Cerebellar nuclear complex (tissue), 1 donor: ENCODE measurements at places on chromosomes 3 and 15.

DNA sequence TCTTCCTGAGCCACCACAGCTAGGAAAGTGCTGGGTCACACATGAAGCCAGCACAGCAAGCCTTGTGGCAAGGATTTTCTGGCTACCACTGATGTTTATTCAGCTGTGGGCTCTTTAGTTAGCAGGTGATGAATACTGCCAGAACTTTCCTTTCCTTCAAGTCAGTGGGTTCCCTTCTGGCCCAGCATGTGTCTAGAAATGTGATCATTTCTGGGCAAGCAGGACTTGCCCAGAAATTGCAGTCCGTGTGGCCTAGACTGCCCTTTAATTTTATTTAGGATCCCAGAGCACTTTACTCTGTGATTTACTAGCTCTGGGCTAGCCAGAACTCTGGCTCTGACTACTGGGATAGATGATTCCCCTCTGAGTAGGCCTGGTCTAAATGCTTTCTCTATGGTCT, 397.5 kb downstream of the ZIC4 start:
- no peak for DNase-seq

DNA sequence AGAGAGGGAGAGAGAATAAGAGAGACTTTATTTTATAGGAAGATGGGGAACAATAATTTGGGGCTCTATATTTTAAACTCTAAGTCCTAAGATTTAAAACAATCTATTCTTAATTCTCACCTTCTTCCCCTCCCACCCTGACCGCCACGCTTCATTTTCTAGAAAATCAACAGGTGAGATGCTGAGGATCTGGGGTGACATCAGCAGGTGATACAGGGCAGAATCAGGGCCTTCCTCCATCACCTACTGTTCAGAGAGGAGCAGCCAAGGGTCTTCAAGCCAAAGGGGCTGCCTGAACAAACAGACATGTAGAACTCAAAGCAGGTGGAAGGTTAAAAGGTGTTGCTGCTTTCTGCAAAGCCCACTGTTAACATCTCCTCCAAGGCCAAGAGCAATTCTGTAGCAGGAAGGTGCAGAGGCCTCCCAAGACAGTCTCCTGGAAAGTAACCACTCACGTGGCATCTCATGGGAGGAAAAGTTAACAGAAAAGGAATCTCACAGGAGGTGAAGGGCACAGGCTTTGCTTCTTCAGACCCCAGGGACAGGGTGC, 183.6 kb upstream of the TLE3 start:
- no peak for DNase-seq

DNA sequence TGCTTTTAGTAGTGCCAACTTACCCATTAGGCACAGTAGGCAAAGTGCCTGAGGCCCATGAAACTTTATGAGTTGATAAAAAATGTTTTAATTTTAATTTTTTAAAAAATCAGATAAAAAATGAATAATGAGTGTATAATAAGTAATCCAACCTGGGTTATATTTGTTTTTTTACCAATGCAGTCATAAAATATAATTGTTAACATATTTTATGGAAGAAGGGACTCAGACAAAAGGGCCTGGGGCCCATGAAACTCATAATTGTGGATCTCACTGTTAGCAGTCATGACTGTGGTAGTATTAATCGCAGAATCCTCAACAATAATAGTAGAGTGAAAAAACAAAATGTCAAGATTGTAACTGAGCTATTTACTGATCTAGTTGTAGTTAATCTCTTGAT, 16.8 kb upstream of the TNFSF10 start:
- DNase-seq: no peak

- DNase-seq: no peak
Observed at GRCh38 chr3:69803681-69804270, 64.5 kb downstream of the MITF start.

DNA sequence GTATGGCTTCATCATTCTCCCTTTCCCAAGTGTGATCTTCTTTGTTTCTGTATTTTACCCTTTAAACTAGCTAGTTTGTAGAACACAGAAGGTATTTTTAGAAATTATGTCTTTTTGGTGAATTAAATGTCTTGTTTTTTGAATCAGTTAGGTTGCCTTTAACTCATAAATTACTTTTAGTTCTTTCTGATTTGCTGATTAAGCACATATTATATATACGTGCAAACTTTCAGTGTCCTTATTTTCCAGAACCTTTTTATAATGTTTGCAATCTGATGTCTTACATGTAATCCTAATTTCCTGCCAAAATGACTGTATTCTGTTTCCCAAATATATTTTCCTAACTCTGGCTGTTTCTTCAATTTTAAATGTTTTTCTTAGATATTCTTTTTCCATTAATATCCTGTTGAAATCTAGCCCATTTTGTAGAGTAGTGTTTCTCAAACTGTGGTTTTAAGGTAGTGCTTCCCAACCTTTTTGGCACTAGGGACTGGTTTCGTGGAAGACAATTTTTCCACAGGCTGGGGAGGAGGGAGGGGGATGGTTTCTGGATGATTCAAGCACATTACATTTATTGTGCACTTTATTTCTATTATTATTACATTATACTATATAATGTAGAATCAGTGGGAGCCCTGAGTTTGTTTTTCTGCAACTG, 51.8 kb downstream of the CHD2 start:
- DNase-seq: no peak

DNA sequence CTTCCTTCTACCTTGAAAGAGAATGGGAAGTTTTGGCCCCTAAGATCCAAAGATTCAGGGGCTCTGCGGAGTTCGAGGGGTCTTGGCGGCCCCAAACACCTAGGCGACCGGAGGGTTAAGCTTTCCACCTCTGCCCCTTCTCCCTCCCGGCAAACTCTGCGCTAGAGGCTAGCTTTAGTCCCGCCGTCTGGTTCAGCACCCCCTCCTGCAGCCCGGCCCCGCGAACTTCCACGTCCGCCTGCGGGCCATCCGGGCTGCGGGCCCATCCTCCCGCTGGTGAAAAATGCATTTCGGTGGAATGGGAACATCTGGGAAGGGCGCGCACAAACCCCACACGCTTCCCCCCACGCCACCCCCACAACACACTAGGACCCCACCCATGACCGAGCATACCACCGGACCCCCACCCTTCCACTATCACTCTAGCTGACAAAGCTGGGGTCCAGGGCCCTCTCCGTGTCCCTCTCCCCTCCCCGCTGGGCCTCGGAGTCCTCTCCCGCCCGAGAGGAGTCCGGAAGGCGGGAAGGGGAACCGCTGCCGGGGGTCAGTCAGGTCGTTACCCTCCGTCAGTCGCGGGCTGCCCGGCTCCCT, 1.0 kb downstream of the SHOX2 start:
- no peak for DNase-seq

DNA sequence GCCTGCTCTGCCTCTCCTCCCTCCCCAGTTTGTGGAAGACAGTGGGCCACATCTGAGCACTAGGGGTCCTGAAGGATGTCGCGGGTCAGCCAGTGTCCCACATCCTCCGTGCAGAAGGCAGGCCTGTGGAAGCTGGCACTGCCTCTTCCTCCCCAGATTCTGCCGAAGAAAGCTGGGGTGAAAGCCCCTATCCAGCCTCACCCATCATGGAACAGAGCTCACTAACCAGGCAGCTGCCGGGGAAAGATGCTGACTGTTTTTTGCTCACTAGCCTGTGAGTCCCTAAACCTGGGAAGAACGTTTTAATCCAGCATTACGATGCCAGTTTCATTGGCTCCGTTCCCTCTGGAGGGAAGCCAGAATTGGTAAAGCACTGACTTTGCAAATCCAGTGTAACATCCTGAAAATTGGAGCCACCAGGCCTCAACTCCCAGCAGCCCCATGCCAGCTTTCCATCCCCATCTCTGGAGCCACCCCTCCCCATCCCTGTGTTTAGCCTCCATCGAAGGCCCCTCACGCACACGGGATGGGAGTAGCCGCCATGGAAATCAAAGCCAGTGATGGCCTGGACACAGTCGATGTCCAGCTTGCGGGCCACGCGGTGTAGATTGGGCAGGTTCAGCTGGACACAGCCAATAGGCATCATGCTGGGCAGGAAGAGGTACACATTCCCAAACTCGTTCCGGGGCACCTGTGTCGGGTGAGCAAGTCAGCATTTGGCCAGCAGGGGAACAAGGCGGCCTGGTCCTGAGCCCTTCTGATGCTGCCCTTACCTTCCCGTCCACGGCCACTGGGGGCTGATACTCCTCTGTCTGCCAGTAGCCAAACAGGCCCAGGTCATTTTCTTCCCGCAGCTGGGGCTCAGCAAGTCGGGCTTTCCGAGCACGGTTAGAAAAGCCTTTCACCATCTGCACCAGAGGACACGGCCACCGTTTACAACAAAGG, 23.5 kb downstream of the TMEM43 start:
- DNase-seq: no peak

- peak; percentile 49 for DNase-seq
Observed at GRCh38 chr3:41304593-41304992, 105.3 kb downstream of the CTNNB1 start.

- DNase-seq: no peak
Observed at GRCh38 chr3:69338911-69339310, 47.0 kb downstream of the FRMD4B start.

DNA sequence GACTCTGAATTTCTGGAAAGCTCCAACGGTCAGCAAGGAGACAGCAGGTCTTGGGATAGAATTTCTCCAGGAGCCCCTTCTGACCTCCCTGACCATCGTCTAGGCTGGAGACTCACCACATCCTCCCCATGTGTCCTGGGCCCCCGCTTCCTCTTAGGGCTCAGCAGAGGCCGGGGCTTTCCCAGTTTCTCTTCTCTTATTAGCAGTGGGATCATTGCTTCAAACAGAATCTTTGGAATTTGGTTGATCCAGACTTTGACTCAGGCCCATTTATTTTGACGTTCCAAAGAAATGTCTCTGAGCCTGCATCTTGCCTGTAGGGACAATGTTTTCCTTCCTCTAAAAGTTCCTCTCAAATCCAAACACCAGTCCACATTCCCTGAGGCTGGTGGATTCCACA, 38.4 kb upstream of the SLC6A6 start:
- no peak for DNase-seq

DNA sequence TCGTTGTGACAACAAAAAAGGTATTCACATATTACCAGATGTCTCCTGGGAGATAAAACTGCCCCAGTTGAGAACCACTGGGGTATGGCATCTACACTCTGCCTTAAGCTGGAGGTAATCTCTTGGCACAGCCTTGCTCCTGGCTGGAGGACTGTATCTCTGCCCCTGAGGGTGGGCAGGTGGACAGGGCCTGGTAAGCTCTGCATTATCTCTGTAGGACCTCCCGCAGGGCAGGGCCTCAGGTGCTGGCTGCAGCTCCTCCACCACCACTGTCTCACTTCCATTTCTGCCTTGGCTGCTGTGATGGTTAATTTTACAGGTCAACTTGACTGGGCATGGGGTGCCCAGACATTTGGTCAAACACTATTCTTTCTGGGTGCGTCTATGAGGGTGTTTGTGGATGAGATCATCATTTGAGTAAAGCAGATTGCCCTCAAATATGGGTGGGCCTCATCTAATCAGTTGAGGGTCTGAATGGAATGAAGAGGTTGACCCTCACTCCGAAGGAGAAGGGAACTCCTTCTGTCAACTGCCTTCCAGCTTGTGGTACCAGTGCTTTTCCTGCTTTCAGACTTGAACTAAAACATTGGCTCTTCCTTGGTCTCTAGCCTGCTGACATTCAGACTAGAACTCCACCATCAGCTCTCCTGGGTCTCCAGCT, 9.8 kb upstream of the RHCG start:
- DNase-seq: no peak

GRCh38 chr3:56884387-56884786, 82.6 kb upstream of the ARHGEF3 start:
- DNase-seq: no peak

- DNase-seq: no peak
Observed at GRCh38 chr15:63609448-63609847, 12.3 kb downstream of the FBXL22 start.

GRCh38 chr15:87959080-87959479, 297.5 kb downstream of the NTRK3 start:
- no peak for DNase-seq

- DNase-seq: no peak
Observed at GRCh38 chr3:150172356-150172755, 201.7 kb upstream of the PFN2 start.

GRCh38 chr15:68205954-68206539, 915 bp upstream of the CALML4 start:
- no peak for DNase-seq

GRCh38 chr3:58333206-58334012, 717 bp downstream of the PXK start:
- no peak for DNase-seq

GRCh38 chr3:34483311-34483887, 685.0 kb downstream of the PDCD6IP start:
- no peak for DNase-seq

GRCh38 chr3:167780214-167780883, 44.8 kb downstream of the SERPINI1 start:
- no peak for DNase-seq

DNA sequence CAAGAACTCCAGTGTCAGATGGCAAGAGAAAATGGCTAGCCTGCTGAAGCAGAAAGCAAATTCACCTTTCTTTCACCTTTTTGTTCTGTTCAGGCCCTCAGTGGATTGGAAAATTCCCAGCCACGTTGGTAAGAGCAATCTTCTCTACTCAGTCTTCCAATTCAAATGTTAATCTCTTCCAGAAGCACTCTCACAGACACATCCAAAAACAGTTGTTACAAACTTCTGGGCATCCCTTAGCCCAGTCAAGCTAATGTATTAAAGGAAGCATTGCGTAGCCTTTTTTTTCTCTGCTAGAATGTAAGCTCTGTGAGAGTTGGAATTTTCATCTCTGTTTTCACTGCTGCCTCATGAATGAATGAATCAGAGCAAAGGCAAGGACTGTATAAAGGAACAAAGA, 109.2 kb upstream of the ROBO2 start:
- no peak for DNase-seq

- no peak for DNase-seq
Observed at GRCh38 chr3:191958980-191959671, 498.2 kb downstream of the PYDC2 start.

DNA sequence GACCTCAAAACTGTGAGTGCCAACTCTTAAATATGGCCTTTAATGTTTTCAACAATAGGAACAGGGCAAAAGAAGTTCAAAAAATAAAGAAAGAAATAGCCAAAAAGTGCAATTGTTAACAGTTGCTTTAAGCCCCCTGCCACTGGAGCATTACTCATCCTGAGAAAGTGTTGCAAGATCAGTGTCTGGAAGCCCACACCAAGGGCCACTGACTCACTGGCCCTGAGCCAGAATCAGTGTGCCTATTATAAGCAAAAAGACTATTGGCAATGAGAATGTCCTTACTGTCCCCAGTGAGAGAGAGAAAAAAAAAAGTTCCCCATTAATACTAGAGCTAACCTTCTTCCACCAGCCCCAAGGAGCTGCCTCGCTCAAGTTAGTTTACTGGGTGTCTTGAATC, 480.1 kb upstream of the ZNF385D start:
- no peak for DNase-seq

DNA sequence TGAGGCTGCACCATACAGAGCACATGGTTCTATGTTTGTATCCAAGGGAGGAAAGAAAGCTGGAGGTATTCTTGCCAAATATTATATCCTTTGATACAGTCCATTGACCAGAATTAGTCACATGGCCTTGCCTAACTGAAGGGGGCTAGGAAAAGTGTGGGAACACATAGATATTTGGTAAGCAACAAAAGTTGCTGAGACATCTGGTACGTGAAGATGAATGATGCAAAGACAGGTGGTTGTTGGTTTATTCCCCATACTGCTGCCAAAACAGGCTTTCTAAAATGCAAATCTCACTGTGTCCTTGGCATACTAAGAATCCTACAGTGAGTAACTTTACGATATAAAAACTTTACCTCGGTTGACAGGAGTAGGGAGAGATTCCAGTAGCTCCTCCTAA, 162.2 kb downstream of the VGLL3 start:
- no peak for DNase-seq
